ENCODE measurements at places on chromosomes 1 and 21. TPM values are rescaled to one million over a fixed set of nuclear protein-coding genes. Genes with fewer than 3 reads are reported as not detected.

Gene SAMSN1
- total RNA-seq, result 1.7 TPM

Gene CXADR
- 87.0 TPM for total RNA-seq

DNA sequence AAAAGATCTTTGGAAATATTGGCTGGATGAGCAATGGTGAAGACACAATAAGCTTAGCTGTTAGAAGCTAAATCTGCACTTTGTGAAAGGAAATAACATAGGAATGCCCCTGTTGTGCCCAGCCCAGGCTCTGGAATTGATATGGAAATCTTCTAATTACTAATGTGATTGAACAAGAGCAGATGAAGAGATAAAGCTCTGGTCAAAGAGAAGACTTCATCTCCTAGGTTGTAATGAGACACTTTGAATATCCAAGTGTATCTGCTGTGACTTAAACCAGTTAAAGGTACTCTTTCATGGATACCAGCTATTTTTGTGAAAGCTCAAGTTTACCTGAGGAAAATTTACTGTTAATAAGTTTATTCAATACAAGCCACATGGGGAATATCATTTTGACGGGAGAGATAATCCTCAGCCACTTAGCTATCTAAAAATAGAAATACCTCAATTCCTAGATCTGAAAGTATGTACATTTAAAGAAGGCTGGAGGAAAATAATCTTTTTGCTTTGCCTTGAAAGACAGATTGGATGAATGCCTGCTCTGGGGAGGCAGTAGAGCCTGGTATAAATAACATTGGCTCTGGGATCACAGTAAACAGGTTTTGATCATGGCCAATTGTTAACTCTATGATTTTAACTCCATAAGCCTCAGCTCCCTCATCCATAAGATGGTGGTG is 494.0 kb upstream of the B3GALT2 start:
- H3K4me3 ChIP-seq, result no peak overlapping the region
- no peaks in the 10 kb centered on the region for H3K27me3 ChIP-seq
- no peak for DNase-seq
- no peak overlapping the region for H3K27ac ChIP-seq
- no peaks in the 10 kb centered on the region for H3K36me3 ChIP-seq
- H3K4me1 ChIP-seq, result no peaks in the 10 kb centered on the region

- H3K4me3 ChIP-seq, result no peak overlapping the region
- no peaks in the 10 kb centered on the region for H3K27me3 ChIP-seq
- peaks cover 11% of the 10 kb centered on the region for H3K4me1 ChIP-seq
Measured at GRCh38 chr21:21001591-21002100, 3.4 kb downstream of the NCAM2 start.

- no peak overlapping the region for H3K27ac ChIP-seq
- H3K27me3 ChIP-seq, result no peaks in the 10 kb centered on the region
- H3K4me3 ChIP-seq, result peak overlapping the region; percentile 66
- peaks cover 10% of the 10 kb centered on the region for H3K4me1 ChIP-seq
- H3K36me3 ChIP-seq, result no peaks in the 10 kb centered on the region
Measured at GRCh38 chr1:1069711-1070676, 4.1 kb downstream of the RNF223 start.
